ENCODE measurements at places on chromosomes 4 and X.

DNA sequence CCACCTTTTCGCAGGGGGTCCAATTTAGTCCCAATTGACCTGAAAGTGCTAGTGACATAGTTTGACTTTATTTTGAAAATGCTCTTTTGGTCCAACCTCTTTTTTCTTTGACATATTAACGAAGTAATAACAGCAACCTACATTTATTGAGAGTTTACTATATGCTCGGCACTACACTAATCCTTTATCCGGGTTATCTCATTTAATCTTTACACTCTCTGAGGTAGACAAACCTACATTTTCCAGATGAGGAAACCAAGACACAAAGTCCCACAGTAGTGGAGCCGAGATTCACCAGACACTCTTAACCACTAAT lies 307 bp upstream of the ATRX start:
- no peak for DNase-seq

DNA sequence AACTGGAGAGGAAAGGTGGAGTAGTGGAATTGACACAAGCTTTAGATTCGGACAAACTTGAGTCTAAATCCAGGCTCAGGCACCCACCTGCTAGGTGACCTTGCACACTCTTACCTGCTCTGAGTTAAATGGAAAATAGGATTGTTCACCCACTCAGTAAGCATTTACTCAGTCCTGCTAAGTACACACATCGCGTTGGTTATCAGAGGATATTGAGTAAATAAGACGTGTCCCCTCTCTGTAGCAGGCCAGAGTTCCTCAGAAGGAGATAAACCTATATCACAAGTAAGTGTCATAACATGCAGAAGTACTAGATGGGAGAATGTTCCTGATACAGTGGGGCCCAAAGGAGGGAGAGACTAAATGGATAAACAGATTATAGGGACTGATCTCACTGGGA lies 117.7 kb downstream of the SMIM20 start:
- DNase-seq, result no peak

DNA sequence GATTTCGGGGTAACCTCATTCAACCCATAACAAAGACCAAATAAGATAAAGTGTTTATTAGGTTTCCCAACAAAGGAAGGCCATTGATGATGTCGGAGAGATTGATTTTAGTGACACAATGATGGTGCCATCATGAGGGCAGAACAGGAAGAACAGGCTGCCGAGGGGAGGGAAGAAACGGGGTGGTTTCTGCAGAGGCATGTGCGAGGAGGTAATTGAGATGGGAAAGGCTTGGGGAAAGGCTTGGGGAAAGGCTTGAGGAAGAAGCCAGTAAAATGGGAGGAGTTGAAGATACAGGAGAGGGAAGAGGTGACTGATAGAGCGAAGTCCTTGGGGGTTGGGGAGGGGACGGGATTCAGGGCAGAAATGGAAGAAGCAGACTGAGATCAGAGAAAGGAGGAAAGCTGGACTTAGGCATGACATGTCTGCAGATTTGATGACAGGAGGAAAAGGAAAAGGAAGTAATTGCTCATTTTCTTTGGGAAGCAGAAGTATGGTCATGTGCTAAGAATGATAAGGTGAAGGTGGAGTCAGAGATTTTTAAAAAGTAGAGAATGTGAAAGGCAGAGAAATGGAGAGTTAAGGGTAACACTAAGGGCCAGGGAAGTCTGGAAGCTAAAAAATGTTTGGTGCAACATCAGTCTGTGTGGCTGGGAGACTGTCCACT lies 6.0 kb downstream of the HPSE start:
- no peak for DNase-seq

- DNase-seq, result peak; percentile 30
Measured at GRCh38 chr4:8592366-8593263, at the start of gene CPZ. CPZ (plus strand) TSS chr4:8592765; CDS start chr4:8592834, 69 bp downstream.

GRCh38 chrX:20680998-20681397 lies 414.3 kb upstream of the RPS6KA3 start:
- no peak for DNase-seq

GRCh38 chr4:17763931-17764330 lies 17.5 kb downstream of the FAM184B start:
- DNase-seq, result no peak

DNA sequence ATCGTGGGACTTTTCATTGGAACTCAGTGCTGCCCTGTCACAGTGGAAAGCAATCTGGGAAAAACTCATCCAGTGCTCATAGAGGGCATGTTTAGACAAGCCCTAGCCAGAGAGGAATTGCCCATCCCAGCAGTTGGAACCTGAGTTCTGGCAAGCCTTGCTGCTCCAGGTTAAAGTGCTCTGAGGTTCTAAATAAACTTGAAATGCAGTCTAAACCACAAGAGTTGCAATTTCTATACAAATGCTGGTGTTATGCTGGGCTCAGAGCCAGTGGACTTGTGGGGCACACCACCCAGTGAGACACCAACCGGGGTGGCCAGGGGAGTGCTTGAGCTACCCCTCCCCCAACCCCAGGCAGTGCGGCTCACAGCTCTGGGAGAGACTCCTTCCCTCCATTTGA lies 142.8 kb upstream of the PPP1R2C start:
- no peak for DNase-seq

GRCh38 chr4:152926959-152927358 lies 9.2 kb upstream of the FHDC1 start:
- no peak for DNase-seq

DNA sequence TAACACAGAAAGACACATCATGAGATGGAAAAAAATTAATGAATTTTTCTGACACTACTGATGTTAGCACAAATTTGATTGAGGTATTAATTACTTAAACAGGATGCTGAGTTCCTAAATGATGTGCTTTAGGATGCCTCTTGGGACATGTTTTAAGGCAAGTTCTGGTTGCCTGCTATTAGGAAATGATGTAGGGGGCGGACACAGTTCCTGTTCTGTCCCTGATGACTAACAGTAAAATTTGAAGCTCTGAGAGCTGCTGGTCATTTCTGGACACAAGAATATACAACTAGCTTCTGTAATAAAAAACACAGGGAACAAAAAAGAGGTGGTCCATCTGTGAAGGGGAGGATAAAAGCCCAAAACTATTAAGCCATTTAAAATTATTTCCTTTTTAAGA lies 163.2 kb upstream of the ETNPPL start:
- DNase-seq, result no peak

GRCh38 chr4:179625406-179625805 lies 2183.2 kb upstream of the AGA start:
- DNase-seq, result no peak

DNA sequence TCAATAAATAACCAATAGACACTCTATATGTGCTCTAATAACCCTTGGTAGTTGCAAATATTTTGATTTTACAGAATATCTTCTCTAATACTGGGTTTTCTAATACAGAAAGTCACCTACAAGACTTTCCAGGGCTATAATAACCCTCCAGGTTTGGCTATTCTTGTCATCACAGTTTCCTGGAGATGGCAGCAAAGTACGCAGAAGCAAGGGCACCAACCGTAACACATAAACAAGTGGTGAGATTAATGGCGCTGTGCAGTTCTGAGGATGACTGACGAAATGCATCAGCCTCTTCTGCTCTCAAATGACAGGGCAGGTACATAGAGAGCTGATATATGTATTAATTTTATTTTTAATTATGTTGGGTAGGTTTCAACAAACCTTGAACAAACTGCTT lies 122.4 kb downstream of the C4orf33 start:
- DNase-seq, result no peak

DNA sequence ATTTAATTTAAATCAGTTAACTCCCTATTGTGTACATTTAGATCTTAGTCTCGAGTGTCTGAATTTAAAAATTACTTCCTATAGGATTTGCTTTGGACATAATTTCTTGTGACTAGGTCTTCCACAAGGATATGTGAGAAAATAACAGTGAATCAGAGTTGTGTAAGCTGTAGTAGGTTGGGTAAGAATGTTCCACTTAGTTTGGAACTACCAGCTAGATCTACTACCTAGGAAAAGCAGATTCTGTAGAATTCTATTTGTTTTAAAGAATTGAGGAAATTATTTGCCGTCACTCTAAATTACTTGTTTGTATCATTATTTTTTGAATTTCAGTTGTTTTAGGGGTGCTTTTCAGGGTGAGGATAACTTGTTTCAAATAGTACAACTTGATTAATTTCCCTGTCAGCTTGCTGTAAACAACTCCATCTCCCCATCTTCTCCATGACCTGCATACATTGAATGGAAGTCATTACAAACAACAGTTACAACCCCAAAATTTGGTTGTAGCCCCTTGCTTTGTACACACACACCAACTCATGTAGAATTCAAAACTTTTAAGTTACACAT lies 1.3 kb downstream of the MTHFD2L start:
- no peak for DNase-seq

DNA sequence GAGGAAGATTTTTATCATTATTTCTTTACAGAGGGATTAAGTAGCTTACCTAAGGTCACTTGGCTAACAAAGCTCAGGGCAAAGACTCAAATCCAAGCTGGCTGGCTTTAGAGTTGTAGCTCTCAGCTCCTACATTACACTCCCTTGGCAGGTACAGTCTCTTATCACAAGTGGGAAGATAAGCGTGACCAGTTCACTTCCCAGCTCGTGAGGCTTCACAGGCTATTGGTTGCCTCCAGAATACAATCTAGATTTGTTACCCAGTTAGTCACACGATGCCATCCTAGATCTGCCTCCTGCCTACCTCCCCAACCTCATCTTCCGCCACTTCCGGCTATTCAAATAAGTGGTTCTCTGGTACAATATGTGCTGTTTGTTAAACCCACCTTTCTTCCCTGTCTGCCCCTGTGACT lies 3.7 kb downstream of the MMRN1 start:
- DNase-seq, result no peak

DNA sequence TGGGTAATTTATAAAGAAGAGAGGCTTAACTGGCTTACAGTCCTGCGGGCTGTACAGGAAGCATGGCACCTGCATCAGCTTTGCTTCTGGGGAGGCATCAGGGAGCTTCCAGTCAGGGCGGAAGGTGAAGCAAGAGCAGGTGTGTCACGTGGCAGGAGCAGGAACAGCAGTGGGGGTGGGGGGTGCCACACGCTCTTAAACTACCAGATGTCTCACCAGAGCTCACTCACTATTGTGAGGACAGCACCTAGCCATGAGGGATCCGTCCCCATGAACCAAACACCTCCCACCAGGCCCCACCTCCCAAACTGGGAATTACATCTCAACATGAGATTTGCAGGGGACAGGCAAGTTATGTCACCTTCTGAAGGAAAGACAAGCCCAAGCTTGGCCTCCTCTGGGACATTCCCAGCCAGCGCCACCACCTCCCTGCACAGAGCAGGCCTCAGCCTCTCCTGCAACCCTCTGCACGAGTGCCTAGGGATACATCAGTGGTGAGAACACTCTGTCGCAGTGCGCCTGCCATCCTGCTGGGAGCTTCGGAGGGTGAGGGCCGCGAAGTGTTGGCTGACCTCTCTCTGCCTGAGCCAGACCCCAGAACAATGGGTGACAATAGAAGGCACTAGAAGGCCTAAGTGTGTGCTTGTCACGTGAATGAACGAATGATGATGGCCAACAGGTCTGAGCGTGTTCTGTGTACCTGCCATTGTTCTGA lies 244.3 kb downstream of the EVC2 start:
- no peak for DNase-seq

DNA sequence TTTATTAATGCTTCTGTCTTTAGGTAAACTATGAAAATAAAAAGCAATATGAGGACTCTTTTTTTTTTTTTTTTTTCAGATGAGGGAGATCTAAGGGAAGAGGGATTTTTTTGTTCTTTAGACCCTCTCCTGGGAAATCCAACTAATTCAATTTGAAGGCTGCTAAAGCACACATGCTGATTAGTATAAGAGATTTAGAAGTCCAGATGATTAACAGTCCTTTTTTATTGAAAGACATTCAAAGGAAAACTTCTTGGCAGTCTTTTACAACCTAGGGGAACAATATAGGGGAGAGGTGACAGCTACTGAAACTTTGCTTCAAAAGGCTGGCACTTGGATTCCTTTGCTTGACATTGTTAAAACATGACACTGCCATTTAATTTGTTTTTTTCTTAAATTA lies 602.5 kb downstream of the RAPGEF2 start:
- no peak for DNase-seq

- no peak for DNase-seq
Measured at GRCh38 chrX:98924511-98924910, 1485.6 kb downstream of the PCDH19 start.

GRCh38 chr4:52701207-52701606 lies 42.1 kb upstream of the USP46 start:
- no peak for DNase-seq

DNA sequence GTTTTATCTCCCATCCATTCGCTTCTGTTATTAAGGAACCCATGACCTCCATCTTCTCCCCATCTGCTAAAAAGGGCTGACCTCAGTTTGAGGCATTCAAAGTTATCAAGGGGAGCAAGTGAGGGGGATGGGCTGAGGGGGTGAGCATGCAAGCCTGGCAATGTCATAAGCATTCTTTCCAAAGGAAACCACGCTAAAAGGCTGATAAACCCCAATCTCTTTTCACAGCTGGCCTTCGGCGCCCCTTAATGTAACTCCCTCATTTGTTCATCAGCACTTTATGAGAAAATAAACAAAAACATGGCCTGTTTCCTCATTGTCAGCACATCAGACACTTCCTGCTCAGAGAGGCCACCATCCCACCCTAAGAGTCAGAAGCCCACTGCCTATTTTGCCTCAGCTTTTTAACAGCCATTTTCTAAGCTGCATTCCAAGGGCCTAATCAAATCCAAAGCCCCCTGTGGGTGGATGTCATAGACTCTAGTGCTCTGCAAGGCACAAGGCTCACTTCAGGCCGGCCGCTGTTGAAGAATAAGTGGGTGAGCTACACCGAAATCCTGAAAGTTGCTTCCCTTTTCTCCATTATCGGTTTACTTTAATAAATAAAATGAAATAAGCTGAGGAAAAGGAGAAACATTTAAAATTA lies 92.0 kb upstream of the SRD5A3 start:
- DNase-seq, result no peak

DNA sequence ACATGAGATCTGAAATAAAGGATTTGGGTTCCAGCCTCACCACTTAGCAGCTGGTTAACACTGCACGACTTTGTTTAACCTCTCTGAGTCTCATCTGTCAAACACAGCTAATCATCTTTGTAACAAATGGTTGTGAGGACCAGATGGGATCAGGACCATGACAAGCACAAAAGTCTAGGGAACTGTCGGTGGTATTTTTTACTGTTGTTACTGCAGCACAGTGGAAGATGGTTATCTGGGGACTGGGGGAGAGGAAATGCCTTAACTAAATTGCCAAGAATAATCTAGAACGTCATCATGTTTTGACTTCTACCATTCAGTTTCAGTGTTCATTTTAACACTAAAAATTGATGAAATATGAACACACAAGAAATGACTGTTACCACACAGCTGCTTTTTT lies 99.5 kb downstream of the ADGRA3 start:
- DNase-seq, result no peak

GRCh38 chrX:50152456-50152855 lies 48.4 kb downstream of the AKAP4 start:
- no peak for DNase-seq

DNA sequence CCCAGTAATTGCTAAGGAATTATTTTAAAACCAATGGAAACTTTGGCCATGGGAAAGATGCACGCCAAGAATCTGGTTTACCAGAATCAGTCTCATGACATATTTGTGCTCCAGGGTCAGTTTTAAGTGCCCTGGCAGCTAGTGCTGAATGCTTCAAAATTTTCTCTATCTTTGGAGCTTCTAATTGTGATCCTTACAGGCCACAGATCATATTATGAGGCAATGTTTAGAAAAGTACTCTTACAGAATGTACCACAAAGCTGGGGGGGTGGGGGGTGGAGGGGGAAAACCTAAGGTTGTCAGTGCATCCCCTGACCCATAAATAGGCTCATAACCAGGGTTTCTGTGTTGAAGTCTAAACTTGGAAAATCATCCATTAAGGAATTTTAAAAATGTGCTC lies 514.5 kb downstream of the INPP4B start:
- no peak for DNase-seq

Measured in left ventricle myocardium superior (tissue), 1 donor.